ENCODE measurements at places on chromosomes 2 and 18.
A peak's percentile ranks its signal among the peaks of the same experiment; 100 is the strongest.

- DNase-seq: no peak
Observed at GRCh38 chr2:121961761-121962160, 206.3 kb downstream of the TSN start.

DNA sequence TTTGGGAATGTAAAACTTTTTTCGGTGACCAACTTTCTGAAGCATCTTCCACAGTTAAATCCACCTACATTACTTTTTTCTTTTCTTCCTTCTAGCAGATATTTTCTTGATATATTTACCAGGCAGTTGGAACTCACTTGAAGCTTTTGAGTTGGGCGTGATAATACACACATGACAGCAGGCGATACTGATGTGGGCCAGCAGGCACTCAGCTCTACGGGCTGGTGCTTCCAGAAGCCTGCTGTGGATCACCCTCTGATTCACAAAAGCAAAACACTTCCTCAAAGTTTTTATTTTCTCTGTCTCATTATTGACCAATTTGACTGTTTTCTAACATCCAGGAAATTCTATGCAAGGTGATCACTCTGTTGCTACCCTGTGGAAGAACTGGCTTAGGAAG is 22.9 kb downstream of the GRHL1 start:
- DNase-seq: no peak

DNA sequence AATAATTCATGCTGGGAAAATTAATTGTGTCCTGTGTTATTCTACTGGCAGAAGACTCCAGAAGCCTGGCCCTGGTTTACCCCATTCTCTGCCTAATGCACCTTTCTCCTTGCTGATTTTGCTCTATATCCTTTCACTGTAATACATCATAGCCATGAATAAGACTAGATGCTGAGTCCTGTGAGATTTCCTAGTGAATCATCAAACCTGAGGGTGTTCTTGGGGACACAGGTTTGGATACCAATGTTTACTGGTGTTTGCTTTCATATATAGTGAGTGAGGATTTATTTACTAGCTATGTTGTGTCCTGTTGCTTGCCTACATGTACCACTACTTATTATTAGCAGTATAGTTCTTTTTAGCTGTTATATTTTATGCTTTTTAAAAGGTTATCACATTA is 6.5 kb downstream of the METTL5 start:
- no peak for DNase-seq

- DNase-seq: no peak
Observed at GRCh38 chr2:183995632-183996031, 602.7 kb upstream of the ZNF804A start.

GRCh38 chr2:160479269-160479668 is 14.3 kb downstream of the RBMS1 start:
- DNase-seq: no peak

- DNase-seq: peak; percentile 94
Observed at GRCh38 chr18:45802814-45803492, 22.5 kb upstream of the SIGLEC15 start.

DNA sequence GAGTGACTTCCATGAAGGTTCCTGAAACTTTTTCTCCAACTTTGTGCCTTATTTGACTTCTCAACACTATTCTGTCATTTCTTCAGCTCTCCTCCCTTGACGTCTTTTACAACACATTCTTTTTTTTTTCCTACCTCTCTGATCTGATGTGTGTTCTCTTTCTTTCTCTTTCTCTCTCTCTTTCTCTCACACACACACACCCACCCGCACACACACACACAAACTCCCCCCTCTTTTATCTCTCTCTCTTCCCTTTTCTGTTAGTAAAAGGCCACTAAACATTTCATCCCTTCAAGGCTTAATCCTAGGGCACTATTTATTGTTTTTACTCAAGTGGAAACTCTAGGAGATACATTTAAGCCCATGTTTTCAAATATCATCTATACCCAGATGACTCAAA is 107.8 kb upstream of the CNTNAP5 start:
- no peak for DNase-seq

- DNase-seq: no peak
Observed at GRCh38 chr18:74153377-74153776, 5.1 kb downstream of the TIMM21 start.

- DNase-seq: no peak
Observed at GRCh38 chr2:144493027-144493809, 26.7 kb downstream of the ZEB2 start.

DNA sequence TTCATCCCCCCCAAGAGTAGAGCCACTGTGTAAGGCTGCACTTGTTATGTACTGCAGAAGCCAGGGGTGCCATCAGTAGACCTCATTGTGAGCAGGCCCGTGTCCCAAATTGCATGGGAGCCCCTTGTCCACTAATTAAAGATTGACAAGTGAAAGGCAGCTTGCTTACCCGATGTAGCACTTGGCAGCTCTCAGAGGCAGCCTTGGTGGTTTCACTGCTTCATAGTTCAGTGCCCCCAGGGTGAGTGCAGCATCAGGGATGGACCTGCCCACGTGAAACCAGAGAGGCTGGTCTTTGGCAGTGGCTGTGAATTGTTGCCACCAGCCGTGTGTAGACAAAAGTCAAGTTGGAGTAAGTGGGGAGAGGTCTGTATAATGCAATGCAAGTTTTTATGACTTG is 13.3 kb downstream of the TUBB6 start:
- DNase-seq: no peak

- DNase-seq: no peak
Observed at GRCh38 chr18:76545433-76546087, 50.5 kb upstream of the ZNF516 start.

GRCh38 chr2:30147196-30147714 is 448 bp downstream of the YPEL5 start:
- no peak for DNase-seq

DNA sequence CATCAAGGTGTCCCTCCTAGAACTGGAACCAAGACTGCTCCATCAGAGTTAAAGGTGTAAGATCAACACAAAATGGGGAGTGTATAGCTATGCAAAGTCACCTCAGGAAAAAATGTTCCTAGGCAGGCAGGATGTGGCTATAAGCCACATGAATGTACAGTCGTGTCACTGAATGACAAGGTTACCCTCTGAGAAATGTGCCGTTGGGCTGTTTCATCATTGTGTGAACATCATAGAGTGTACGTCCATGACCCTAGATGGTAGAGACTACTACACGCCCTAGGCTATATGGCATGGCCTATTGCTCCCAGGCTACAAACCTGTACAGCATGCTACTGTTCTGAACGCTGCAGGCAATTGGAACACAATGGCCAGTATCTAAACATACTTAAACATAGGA is 24.5 kb downstream of the TYMS start:
- no peak for DNase-seq

DNA sequence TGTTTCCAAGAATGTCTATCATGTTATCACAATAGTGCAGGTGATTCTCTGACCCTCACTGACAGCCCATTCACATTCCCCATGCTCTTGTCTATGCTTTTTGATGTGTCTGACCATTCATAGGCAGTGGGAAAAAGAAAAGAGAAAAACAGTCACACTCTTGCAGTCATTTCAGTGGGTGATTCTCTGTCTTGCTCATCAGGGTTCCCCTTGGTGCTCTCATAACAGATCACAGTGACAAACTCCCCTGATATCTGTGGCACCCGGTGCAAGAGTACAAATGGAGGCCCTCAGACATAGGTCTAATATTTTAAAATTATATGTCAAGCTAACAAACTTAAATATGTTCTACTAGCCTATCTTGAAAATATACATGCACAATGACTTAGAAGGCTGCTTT is 72.7 kb upstream of the PPP1CB start:
- no peak for DNase-seq

- DNase-seq: peak; percentile 11
Observed at GRCh38 chr18:33751613-33752221, 173.7 kb downstream of the ASXL3 start.

- peak; percentile 17 for DNase-seq
Observed at GRCh38 chr2:36271266-36271665, 84.3 kb upstream of the CRIM1 start.

GRCh38 chr2:136441979-136442714 is 323.2 kb upstream of the THSD7B start:
- no peak for DNase-seq

- DNase-seq: no peak
Observed at GRCh38 chr2:185255566-185255965, 483.0 kb upstream of the FSIP2 start.

GRCh38 chr2:225104321-225104720 is 62.1 kb upstream of the DOCK10 start:
- DNase-seq: peak; percentile 8

DNA sequence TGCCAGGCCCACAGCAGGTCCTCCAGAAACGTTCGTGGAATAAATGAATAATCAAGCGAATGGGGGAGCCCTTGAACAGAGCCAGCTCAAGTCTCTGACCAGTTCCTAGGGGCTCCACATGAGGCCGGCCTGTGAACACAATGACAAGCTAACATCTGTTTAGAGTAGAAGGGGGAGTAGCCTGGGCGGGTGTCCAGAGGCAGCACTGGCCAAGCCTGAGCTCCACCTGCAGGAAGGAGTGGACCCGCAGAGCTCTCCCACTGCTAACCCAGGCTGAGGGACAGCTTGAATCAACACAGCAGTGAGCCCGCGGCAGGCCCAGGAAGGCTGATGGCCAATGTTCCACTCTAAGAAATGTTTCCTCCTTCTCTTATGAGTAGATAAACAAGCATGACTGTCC is 234.8 kb upstream of the RAB6C start:
- no peak for DNase-seq

- peak; percentile 49 for DNase-seq
Observed at GRCh38 chr2:46098621-46099062, 198.6 kb upstream of the EPAS1 start.

DNA sequence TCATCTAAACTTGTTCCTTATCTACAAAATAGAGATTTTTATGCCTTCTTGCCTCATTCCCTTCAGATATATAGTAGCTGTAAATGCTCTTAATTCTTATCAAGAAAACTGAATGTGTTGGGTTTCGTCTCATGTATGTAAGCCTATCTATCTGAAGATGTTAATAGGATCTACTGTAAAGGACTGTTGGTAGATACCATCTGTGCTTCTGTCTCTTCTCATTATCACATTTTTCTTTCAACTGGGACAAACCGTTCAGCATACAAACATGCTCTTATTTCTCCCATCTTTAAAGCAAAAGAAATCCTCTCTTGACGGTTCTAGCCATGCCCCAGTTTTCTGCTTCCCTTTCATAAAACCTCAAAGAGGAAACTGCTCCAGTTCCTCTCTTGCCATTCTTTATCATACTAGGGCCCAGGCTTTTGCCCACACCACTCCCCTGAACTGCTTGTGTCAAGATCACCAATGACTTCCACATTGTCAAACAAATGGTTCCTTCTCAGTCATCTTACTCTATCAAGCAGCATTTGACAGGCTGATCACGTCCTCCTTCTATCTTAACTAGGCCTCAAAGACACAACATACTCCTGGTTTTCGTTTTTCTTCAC is 88.7 kb downstream of the ARHGEF33 start:
- no peak for DNase-seq

DNA sequence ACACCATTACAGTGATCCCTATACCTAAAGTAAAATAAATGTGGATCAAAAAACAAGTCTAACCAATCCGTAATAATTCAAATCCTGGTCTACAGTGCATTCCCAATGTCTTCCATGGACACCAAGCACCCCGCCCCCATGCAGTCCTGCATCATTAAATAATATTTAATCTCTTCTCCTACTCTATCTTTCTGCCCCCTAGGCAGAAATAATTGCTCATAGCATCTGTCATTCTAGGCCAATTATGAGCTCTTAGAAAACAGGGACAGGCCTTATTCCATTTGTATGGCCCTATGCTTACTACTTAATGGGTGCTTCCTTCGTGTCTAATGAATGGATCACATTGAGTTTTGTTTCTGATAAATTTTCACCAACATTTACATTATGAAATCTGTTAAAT is 66.4 kb downstream of the PAX3 start:
- no peak for DNase-seq

All from endothelial cell of umbilical vein (primary cell).